ENCODE measurements at places on chromosomes 7 and 10.

DNA sequence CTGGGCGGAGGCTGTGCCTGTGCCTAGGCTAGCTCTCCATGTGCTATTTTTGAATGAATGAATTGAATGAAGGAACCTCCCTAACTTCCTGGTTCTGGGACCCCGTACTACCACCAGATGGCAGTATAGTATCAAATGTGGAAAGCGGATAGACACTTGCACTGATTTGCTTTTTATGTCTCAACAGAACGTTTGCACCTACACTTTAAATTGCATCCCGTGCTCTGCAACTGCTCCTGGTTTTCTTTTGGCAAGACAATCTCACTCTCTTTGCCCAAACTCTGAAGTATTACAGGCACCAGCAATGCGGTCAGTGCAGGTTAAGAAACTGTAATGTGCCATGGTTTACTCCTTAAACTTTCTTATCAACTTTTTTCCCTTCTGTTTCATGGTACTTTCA, 6.5 kb downstream of the FZD8 start:
- DNase-seq, result no peak

- DNase-seq, result peak; percentile 32
Observed at GRCh38 chr10:70940834-70941568, 52.6 kb upstream of the PCBD1 start.

- no peak for DNase-seq
Observed at GRCh38 chr10:49296836-49297235, 2.1 kb upstream of the C10orf71 start.

DNA sequence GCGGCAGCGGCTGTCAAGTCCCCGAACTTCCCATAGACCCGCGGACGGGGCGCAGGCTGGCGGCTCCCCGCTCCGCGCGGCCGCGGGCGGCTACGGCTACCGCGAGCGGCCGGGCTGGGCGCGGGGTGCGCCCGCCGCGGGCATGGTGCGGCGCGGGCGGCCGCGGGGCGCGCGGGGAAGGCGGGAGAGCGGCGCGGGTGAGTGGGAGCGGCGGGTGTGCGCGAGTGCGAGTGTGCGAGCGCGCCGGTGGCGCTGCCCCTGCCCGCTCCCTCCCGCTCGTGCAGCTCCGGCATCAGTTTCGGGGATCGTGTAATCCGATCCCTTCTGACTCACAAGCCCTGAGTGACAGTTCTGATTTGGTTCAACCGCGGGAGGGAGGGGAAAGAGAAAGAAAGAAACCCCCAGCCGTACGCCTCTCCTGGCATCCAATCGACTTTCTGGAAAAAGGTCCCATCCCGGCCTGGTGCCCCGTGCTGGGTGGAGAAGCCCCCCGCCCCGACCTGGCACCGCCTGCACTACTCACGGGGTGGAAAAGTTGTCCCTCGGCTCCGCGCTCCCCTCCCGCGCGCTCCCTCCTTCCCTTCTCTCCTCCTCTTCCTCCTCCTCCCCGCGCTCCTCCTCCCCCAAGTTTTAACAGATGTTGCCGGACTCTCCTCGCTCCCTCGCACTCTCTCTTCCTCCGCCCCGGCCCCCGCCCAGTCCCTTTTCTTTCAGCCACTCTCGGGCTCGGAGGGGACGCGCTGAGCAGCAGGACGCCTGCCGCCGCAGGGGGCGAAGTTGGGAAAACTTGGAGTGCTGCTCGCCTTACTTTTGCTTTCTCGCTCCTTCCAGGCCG, at the start of gene GLI3:
Gene GLI3 (minus strand): TSS at position 234 of the 835 bp plus-strand sequence. CDS start 13,956 bp downstream, outside the sequence.
- DNase-seq, result peak; percentile 74

GRCh38 chr7:149414171-149414570, 46.7 kb downstream of the ZNF777 start:
- no peak for DNase-seq

DNA sequence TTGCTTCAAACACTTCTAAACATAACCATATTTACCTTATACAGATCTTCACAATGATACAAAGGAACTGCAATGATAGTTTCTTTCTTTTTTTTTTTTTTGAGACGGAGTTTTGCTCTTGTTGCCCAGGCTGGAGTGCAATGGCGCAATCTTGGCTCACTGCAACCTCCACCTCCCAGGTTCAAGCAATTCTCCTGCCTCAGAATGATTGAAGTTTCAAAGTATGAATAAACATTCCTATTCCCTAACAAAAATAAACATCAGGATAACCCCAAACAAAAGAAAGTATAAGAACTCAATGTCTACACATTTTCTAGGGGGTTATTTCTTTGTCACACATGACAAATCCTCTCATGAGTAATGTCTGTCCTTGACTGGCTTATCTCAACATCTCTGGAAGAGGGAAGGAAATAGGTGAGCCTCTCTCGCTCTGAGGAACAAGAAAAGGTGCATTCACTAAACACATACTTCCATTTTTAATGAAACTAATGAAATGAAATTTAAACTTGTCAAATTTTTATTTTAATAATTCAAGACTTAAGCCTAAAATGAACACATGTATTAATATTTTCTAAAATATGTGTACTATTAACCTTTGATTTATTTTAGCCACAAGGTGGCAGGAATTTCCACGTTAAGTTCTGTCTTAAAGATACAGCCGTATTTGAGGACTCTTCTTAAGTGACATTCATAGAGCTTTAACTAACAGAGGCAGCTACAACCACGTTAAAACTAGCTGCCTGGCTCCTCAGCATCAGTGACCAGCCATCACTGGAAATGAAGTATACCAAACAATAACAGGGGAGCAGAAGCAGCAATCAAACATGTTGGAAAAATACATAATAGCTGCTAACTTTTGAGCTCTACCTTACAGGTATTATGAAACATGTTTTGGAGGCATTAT, 58.3 kb downstream of the MALSU1 start:
- no peak for DNase-seq

DNA sequence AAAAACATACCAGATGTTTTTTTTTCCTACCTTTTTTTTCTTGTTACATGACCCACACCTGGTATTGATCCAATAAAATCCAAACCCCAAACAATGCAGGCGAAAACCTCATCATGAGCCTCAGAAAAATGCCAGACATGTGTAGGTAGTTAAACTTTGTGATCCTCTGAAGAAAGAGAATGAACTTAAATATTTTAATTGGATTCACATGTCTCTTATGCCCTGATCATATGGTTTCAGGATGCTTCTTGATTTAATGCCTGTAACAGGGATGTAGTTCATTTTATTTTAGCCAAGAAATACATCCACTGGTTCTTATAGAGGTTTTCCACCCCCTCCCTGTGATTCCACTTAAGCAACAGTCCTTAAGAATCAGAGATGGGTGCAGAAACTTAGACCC, 451.6 kb downstream of the TYW1 start:
- no peak for DNase-seq

GRCh38 chr7:46781901-46782439, 799.9 kb downstream of the TNS3 start:
- no peak for DNase-seq

DNA sequence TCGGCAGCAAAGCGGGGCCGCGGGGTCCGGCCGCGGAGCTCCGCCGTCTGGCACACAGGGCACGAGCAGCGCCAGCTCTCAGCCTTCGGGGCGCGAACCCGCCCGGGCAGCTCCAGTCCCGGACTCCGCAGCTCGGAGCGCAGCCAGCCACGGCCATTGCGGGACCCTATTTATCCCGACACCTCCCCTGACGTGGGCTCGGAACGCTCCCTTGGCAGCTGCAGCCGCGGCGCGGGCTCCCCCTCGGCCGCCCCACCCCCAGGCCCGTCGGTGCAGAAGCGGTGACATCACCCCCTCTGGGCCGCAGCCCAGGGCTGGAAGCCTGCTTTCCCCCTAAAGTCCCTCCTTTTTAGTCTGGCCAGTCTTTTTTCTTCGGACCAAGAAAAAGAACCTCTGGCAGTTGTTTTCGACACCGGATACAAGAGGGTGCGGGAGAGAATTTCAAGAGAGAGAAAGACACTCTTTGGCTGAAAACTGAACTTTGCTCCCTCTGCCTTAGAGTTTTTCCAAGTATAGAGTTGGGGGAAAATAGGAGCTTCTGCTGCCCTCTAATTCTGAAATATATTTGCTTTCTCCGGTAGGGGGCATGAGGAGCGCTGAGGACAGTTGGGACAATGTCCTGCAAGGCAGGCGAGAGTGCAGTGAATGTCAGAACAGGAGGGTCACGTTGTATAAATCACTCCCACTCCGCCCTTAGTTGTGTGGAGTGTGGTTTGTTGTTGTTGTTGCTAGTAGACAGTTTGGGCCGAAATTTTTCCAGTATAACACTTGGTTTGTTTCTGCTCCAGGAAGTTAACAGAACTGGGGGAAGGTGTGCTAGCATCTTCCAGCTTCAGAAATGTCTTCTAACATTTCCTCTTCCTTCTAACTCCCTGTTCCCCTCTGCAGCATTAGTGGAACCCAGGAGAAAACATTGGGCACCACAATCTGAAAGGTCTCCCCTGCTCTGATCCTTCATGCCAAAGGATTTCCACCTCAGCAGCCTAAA, at the start of gene SFRP4:
Gene SFRP4 (minus strand): TSS at position 145 of the 988 bp plus-strand sequence. CDS start 280 bp downstream, outside the sequence.
- DNase-seq, result peak; percentile 45

DNA sequence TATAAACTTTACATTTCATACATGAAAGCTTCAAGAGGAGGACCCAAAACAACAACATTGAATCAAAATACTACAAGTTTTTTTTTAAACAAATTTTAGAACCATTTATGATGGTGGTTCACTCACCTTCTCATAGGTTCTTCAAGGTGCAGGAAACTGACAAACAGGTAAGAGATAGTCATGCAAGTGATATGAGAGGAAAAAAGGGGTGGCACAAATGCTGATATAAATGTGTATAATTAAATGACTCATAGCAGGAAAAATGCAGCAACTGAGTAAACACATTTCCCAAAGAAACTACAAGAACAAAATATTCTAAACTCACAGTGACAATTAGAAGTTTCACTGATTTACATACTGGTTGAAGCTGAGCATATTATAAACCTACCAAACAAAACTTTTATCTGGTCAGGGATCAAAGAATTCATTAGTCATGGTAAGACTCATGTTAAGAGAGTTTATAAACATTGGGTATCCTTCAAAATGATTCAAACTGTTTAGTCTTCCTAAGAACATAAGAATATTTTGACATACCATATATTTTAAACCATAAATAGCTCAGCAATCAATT, 14.1 kb downstream of the ZWINT start:
- no peak for DNase-seq

- no peak for DNase-seq
Observed at GRCh38 chr10:127991543-127992255, 84.8 kb downstream of the PTPRE start.

DNA sequence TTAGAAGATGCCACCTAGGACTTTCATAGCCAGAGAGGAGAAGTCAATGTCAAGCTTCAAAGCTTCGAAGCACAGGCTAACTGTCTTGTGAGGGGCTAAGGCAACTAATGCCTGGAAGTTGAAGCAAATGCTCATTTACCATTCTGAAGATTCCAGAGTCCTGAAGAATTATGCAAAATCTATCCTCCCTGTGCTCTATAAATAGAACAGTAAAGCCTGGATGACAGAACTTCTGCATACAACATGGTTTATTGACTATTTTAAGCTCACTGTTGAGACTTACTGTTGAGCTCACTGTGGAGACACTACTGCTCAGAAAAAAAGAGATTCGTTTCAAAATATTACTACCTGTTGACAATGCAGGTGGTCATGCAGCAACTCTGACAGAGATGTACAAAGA, 28.6 kb downstream of the TNS3 start:
- DNase-seq, result no peak

GRCh38 chr7:130912862-130913638, 179.0 kb upstream of the KLF14 start:
- no peak for DNase-seq

DNA sequence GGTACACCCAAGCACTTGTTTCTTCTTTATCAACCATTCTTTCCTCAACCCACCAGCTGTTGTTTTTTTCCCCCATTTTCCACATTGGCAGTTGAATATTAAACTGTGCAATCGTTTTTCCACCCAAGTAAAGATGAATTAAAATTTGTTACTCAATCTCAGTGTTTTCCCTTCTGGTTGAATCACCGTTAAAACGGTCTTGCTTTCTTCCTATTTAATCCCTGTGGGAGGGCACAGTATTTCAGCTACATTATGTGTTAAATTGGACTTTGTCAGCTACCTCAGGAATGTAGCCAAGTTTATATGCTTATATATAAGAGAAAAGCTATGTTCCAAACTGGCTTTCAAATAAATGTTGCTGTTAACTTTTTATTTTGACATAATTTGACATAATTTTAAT, 19.9 kb downstream of the SLC35G1 start:
- no peak for DNase-seq

GRCh38 chr10:58829839-58830238, 317.2 kb downstream of the BICC1 start:
- DNase-seq, result no peak

GRCh38 chr10:63707254-63707910, 186.2 kb downstream of the REEP3 start:
- DNase-seq, result peak; percentile 42

DNA sequence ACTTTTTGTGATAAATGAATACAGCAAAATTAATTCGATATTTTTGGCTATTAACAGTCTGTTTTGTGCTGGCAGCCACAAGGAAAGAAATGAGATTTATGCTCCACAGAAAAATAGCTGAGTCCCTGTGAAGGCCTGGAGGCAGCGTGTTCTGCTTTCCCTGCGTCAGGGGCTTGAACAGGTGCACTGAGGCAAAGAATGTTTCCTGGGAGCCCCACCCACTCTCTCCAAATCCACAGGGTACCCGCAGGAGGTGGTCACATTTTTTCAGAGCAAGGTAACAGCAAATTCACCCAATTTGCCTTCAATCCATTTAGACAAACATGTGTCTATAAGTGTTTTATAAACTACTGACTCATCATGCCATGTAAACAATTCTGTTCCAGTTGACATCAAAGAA, 308.1 kb downstream of the TCERG1L start:
- DNase-seq, result no peak

GRCh38 chr10:1044146-1044545, 4.8 kb downstream of the IDI1 start:
- DNase-seq, result peak; percentile 55

DNA sequence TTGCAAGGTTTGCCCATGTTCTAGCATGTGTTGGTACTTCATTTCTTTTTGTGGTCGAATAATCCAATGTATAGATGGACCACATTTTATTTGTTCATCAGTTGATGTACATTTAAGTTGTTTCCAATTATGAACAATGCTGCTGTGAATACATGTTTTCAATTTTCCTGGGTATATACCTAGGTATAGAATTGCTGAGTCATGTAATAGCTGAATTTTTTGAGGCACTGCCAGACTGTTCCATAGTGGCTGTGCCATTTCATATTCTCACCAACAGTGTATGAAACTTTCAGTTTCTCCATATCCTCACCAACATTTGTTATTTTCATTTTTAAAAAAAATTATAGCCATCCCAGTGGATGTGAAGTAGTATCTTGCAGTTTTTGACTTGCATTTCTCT, 90.5 kb downstream of the EZH2 start:
- DNase-seq, result no peak

- no peak for DNase-seq
Observed at GRCh38 chr10:117964536-117964935, 82.2 kb downstream of the RAB11FIP2 start.

- DNase-seq, result no peak
Observed at GRCh38 chr10:77541247-77541646, 96.4 kb downstream of the KCNMA1 start.

- no peak for DNase-seq
Observed at GRCh38 chr7:66549466-66549865, 79.2 kb upstream of the KCTD7 start.

GRCh38 chr7:121941830-121942229, 68.9 kb downstream of the PTPRZ1 start:
- DNase-seq, result no peak

GRCh38 chr7:81181066-81181465, 262.2 kb upstream of the SEMA3C start:
- DNase-seq, result no peak

- peak; percentile 56 for DNase-seq
Observed at GRCh38 chr7:137903382-137904169, 56.8 kb upstream of the DGKI start.

Data from gastrocnemius medialis (tissue), 4 donors.